ENCODE measurements at places on chromosomes 13 and 19.

- DNase-seq = no peak
Measured at GRCh38 chr13:81986308-81986707, 1645.4 kb upstream of the SPRY2 start.

DNA sequence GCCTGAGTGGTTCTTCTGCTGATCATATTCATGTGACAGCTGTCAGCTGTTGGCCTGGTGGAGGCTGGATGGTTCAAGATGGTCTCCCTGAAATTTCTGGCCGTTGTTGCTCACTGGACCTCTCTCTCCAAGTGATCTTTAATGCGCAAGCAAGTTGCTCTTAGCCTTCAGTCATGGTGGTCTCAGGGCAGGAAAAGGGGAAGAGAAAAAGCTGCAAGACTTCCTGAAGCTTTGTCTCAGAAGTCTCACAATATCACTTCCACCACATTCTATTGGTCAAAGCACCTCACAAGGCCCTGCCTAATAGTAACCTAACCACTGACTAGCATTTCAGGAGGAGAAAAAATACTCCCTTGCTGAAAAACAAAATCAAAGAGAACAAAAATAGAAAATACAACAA lies 1.6 kb upstream of the ZNF567 start:
- no peak for DNase-seq

- no peak for DNase-seq
Measured at GRCh38 chr19:15516363-15516762, 8.0 kb downstream of the CYP4F22 start.

DNA sequence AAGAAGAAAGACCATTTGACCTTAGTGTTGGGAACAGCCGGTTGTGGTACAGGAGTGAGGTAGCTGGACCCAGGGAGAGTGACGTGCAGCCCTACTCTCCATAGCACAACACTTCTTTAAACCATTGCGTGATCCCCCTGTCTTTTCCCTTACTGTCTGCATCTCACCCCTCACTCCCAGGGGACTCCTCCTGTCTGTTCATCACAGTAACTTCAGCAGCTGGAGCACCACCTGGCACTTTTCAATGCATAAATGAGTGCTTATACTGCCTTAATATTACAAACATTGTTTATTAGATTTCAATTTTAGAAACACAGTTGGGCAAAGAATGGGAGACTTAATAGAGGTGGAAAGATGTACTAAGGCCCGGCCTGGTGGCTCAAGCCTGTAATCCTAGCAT lies 285.5 kb downstream of the UQCRFS1 start:
- no peak for DNase-seq

DNA sequence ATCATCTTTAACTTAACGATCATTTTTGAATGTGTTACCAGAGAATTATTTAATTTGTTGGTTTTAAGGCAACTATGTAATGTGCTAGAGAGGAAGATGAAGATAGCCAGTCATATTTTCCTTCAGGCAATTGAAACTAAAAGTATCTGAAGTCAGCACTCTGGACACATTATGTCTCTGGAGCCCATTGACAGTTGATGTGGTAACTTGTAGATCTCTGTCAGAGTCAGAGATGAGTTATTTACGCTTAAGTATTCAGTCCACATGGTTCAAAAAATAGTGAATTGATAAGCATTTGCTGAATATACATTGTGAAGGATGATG lies 2.1 kb downstream of the ZMYM2 start:
- no peak for DNase-seq

GRCh38 chr13:53201454-53202225 lies 173.0 kb downstream of the OLFM4 start:
- no peak for DNase-seq

- DNase-seq = no peak
Measured at GRCh38 chr13:24148414-24149235, 11.9 kb upstream of the SPATA13 start.

DNA sequence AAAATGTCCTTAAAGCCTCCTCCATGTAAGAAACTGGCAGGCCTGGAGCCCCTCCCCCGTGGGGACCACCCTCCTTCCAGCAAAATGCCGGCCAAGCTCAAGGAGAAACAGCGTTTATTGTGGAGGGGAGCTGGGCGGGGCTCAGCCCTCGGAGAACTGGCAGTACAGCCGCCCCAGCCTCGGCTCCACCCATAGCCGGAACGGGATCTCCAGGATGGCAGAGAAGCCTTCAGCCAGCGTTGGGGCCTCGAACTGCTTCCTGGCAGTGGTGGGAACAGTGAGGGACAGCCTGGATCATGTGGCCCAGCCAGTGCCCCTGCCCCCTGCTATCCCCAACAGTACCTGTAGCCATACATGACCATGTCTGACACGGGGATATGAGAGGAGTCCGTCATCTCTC lies 6.3 kb downstream of the PNKP start:
- no peak for DNase-seq

- no peak for DNase-seq
Measured at GRCh38 chr19:2887391-2887914, 13.3 kb upstream of the ZNF57 start.

GRCh38 chr13:50415428-50415827 lies 400.2 kb downstream of the KCNRG start:
- DNase-seq = no peak

- no peak for DNase-seq
Measured at GRCh38 chr13:103663996-103664395, 597.8 kb upstream of the SLC10A2 start.

- DNase-seq = no peak
Measured at GRCh38 chr13:70747262-70747661, 639.0 kb upstream of the KLHL1 start.

DNA sequence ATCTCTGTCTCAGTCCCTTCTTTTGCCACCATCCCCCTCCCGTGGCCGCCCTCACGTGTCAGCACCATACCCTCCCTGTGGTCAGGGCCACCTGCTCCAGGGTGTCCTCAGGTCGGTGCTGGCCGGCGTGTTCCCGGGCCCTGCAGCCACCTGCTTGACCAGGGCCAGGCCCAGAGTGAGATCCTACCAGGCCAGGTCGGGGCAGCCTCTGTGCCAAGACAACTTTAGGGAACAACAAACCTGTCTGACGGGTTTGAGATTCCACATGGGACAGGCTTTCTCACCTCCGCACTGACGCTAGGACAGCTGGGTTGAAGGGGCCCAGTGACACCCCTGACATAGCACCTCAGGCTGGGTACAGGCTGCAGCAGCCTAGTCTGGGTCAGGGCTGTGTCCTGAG lies 7.5 kb upstream of the SBNO2 start:
- DNase-seq = no peak

DNA sequence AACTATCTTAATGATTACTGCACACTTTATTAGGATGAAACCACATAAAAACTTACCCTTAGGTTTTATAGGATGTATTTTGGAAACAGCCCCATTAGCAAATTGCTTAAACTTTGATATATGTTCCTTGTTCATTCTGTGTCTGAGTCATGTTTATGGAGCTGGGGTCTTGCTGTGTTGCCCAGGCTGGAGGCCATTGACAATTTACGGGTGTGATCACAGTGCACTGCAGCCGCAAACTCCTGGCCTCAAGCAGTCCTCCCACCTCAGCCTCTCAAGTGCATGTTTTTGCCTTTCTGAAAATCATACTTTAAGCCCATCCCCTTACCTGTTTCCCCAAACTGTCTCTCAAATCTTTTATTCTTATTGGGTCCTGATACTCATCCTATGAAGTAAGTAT lies 5.2 kb upstream of the CHAMP1 start:
- no peak for DNase-seq

- DNase-seq = no peak
Measured at GRCh38 chr19:4870025-4870700, 2.7 kb upstream of the PLIN3 start.

GRCh38 chr19:6639439-6639838 lies 30.5 kb downstream of the TNFSF14 start:
- DNase-seq = no peak

DNA sequence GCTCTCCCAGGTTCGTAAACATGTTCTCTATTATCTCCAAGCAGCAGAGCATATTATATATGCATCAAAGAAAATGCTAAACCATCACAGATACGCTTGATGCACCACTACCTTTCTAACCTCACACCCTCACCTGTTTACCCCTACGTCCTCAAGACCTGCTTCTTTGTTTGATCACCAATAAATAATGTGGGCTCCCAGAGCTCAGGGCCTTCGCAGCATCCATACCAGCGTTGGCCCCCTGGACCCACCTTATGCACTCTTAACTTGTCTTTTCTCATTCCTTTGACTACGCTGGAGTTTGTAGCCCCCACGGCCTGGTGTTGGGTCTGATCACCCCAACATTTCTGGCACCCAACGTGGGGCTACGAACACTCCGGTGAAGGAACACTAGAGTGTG lies 10.0 kb upstream of the ZNF443 start:
- DNase-seq = no peak

DNA sequence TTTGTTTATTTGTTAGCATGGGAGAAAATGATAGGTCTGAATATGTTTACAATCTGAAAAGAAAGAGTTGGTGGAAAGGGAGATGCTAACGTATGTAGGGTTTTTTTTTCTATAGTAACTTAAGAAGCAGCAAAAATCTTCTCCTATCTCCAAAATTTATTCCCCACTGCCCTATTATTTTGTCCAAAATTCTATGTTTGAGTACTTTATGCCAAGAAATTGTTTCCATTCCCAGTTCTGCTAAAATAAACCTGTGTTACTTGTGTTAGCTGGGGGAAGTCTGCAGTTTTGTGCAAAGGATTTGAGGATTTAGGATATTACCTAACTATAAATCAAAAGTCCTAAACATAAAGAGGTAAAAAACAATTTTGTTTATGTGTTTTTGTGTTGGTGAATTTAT lies 2770.4 kb upstream of the PCDH20 start:
- DNase-seq = no peak

DNA sequence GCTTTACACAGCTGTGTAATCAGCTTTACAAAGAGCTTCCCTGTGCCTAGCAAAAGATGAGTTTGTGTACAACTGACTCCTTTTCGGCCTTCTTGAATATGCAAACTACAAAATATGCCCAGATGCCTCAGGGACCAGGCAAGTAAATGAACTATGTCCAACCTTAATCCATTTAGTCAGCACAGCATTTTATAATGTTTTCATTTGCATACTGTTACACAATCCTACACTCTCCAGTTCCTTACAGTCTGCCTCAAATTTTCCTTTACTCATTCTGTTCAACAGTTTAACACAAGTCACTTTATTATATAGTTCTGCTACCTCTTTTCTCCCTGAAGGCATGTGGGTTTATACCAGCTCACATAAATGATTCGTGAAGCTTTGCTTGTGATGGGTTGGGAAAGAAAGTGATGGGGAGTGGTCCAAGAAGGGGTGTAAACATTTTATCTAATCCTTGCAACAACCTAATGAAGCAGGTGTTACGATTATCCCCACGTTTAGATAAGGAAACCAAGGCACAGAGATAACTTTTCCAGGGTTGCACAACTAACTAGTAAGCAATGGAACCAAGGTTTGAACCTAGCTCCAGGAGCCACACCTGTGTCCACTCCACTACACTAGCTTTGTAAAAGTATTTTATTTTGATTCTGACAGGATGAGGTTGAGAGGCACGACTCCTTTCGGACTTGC lies 3.3 kb upstream of the USP12 start:
- no peak for DNase-seq

DNA sequence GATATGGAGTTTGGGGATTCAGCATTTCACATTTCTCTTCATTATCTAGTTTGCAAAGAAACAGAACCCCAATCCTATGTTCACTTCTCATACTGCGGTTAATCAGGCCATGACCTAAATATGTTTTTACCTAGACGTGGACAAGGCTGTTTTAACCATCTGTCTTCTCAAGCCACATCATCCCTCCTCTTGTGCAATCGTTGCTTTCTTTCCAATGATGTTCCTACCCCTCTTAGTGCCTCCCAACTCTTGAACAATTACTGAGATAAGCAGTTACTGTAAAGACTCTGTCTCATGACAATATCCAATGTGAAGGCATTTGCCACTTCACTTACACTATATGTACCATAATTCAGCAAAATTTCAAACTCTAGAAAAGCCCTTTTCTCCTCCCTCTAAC lies 406.2 kb downstream of the LIG4 start:
- no peak for DNase-seq

DNA sequence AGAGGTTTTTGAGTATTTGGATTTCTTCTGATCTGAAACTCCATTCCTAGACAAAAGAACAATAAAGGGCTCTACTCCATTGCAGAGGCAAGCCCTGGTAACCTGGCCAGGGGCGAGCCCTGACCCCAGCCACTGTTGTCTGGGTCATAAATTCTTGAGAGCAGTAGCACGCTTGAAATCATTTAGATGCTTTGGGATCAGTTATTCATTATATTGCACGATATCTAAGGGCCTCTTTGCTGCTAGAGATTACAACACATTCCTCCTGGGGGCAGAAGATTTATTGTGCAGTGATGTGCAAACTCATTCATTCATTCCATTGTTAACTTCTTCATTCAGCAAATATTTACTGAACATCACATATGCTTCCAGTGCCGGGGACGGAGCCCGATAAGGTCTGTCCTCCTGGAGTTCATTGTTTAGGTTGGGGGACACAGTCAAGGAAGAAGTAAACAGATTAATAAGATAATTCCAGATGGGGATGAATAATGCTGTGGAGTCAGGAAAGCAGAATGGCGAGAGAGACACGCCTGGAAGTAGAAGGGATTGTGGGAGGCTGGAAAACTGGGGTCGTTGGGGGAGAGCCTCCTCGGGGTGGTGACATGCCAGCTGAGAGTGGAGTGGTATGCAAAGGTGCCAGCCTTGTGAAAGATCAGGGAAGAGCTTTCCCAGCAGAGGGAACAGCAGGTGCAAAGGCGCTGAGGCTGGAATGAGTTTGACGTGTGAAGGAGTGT lies 34.9 kb downstream of the SIPA1L3 start:
- DNase-seq = no peak

Data from activated CD4-positive, alpha-beta T cell treated with anti-CD3 and anti-CD28 coated beads for 24 hours (primary cell).